Activated T-helper 2 cell treated with anti-CD3 and anti-CD28 coated beads, Interferon-gamma antibody, Interleukin-2, Interleukin-4, amounts not matched to agents 10 μg/mL and 5 μg/mL and 100 μg/mL, durations not matched to agents 14 hours and 24 hours and 36 hours (primary cell): ENCODE measurements at places on chromosomes 4 and X.
A peak's percentile ranks its signal among the peaks of the same experiment; 100 is the strongest.

DNA sequence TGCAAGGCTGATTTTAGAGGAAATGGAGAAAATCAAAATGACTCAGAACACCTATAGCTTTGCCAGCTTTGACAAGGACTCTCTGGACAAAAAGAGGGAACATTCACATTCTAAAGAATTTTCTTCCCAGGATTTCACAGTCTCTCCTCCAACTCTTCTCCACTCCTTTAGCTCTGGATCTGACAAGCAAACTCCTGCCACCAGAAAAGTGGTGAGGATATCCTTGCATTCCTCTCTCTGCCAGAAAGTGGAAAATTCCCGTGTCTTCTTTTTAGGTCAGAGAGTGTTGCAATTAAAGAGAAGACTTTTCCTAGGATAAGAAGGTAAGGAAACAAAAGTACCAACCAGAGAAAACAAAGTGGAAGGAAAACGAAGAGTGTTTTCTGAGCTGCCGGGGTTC, 16.1 kb upstream of the PDGFRA start:
- H3K4me1 ChIP-seq, result peaks cover 1% of the 10 kb centered on the region
- H3K27ac ChIP-seq, result no peak overlapping the region
- DNase-seq, result no peak
- peaks cover 11% of the 10 kb centered on the region for H3K27me3 ChIP-seq
- H3K4me3 ChIP-seq, result no peak overlapping the region

GRCh38 chr4:77443941-77444340, 161.7 kb upstream of the CXCL13 start:
- peaks cover 16% of the 10 kb centered on the region for H3K27me3 ChIP-seq
- no peak overlapping the region for H3K27ac ChIP-seq
- DNase-seq, result no peak
- no peaks in the 10 kb centered on the region for H3K4me1 ChIP-seq
- H3K4me3 ChIP-seq, result no peak overlapping the region

DNA sequence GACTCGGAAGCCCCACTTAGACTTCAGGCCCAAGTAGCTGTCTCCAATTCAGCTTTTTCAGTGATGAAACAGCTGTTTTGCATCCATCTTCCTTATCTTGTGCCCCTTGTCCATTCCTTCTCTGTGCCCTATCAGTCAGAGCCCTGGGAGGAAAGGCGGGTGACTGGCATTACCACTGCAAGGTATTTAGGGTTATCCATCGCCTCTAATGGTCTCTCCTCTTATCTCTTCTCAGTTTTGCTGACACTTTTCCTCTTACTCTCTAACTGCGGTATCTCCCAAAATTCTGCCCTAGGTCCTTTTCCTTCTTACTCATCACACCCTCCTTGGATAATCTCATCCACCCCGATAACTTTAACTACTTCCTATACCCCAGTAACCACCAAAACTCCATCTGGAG, 13.7 kb downstream of the GAB3 start:
- peak overlapping the region; percentile 16 for H3K4me3 ChIP-seq
- peaks cover 75% of the 10 kb centered on the region for H3K4me1 ChIP-seq
- no peaks in the 10 kb centered on the region for H3K27me3 ChIP-seq
- H3K27ac ChIP-seq, result peak overlapping the region; percentile 76
- peaks cover 11% of the 10 kb centered on the region for H3K36me3 ChIP-seq
- no peak for DNase-seq

DNA sequence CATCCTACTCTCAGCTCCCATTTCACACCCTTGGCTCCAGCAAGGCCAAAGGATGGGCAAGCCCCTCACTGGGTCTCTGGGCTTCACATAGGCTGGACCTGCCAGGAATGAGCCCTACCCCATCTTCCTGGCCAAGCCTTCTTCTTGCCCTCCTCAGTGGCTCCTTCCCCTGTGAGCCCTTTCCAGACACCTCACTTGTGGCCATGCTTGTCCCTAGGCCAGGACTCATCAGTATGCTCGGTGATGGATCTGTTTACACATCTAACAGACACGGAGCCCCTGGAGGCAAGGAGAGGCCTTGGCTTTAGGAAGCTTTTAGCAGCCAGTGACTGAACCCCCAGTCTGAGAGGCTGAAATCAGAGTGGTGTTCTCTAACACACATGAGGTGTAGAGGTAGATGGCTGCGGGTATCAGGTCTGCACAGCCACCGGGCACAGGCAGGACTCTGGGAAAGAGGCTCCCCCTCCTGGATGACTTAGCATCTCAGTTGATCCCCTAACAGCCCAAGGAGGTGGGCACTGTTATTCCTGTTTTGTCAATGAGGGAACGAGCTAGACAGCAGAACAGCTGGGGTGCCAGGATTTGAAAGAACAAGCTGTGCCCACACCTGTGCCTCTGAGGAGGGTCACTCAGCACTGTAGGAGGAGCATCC, 44.8 kb downstream of the PPP2R2C start:
- H3K36me3 ChIP-seq, result no peaks in the 10 kb centered on the region
- H3K27ac ChIP-seq, result no peak overlapping the region
- no peak overlapping the region for H3K4me3 ChIP-seq
- no peaks in the 10 kb centered on the region for H3K27me3 ChIP-seq
- H3K4me1 ChIP-seq, result no peaks in the 10 kb centered on the region

- no peak overlapping the region for H3K27ac ChIP-seq
- no peak overlapping the region for H3K4me3 ChIP-seq
- H3K27me3 ChIP-seq, result no peaks in the 10 kb centered on the region
- H3K36me3 ChIP-seq, result no peaks in the 10 kb centered on the region
- no peak for DNase-seq
Measured at GRCh38 chrX:125236955-125237354, 82.7 kb upstream of the TEX13C start.

DNA sequence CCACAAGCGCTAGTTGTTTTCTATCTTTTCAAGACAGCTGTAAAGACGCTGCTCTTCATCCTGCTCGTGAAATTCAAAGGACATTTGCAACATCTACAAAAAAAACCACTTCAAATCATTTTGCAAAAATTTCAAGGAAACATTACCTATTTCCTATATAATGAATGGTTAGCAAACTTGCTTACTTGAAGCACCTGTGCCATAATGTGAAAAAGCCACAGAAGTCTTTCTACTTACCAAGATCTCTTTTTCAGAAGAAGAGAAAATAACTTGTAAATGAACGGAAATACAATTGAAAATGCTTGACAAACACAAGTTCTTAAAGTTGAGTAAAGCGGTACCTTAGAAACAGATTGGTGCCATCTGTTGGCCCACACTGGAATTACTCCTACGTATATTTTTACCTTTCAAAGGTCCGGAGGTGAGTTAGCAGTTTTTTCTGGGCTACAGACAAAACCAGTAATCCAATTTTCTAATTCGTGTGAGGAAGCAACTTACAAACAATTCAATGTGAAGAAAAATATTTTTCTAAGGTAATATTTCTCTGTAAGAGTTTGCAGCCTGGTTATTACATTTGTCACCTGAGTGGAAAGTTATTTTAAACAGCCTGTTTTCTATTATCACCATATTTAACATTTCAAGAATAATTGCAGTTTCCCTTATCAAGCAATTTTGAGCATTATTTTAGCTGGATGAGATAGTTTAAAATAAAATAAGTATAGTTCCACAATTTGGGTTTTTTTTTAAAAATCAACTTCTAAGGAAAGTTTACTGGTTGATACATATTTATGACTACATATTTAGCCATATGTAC, at the start of gene TLR6:
Gene TLR6, minus strand, starts transcription at position 294 of the 814 bp plus-strand sequence. CDS start 27,344 bp downstream, outside the sequence.
- peak; percentile 47 for DNase-seq
- H3K4me3 ChIP-seq, result peak within 1 kb of the TSS; percentile 73
- peaks cover 26% of the 10 kb centered on the region for H3K4me1 ChIP-seq
- H3K27ac ChIP-seq, result peak within 1 kb of the TSS; percentile 78

GRCh38 chr4:24809815-24810405, 14.5 kb downstream of the SOD3 start:
- DNase-seq, result no peak
- H3K27ac ChIP-seq, result no peak overlapping the region
- H3K36me3 ChIP-seq, result no peaks in the 10 kb centered on the region
- no peak overlapping the region for H3K4me3 ChIP-seq
- no peaks in the 10 kb centered on the region for H3K27me3 ChIP-seq

DNA sequence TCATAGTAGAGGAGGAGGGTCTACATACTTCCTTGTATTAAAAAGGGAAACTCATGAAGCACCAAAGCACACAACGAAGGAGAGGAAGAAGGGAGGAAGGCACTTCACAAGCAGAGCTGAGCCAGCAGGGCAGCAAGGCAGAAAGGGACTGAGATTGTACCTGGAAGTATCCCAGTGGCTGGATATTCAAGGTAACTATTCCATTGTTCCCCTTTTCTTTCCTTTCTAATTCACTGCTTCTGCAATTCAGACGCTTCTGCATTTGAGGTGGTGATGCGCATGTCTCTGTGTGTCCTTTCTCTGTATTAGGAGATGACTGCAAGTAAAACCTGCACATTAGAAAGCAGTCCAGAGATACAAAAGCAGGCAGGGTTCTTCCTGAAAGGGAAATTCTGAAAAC, 54.9 kb downstream of the UBQLN2 start:
- H3K4me1 ChIP-seq, result peaks cover 2% of the 10 kb centered on the region
- no peak overlapping the region for H3K27ac ChIP-seq
- no peaks in the 10 kb centered on the region for H3K27me3 ChIP-seq
- DNase-seq, result no peak
- H3K36me3 ChIP-seq, result no peaks in the 10 kb centered on the region
- no peak overlapping the region for H3K4me3 ChIP-seq

DNA sequence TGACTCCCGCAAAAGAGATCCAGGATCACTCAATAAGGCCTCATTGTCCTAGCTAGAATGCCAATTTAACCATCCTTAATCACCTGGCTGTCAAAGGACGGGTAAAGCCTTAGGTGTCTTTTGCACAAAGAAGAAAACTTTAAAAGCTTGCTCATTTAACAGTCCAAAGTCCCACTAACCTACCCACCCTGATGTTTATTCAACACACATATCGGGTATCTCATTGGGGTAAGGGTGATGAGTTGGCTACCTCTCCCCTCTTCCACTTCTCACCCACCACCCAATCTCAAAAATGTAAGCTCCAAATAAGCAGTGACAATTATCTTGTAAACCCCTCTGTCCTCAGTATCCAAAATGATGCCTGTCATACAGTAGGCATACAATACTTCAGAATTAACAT, 988 bp upstream of the SRD5A3 start:
- peaks cover 29% of the 10 kb centered on the region for H3K4me1 ChIP-seq
- no peak for DNase-seq
- no peak overlapping the region for H3K4me3 ChIP-seq
- H3K27ac ChIP-seq, result peak overlapping the region; percentile 36
- H3K36me3 ChIP-seq, result no peaks in the 10 kb centered on the region
